ENCODE measurements at places on chromosomes 12 and 14.
A peak's percentile ranks its signal among the peaks of the same experiment; 100 is the strongest.

GRCh38 chr14:25006961-25007795 lies 42.8 kb downstream of the STXBP6 start:
- no peak for DNase-seq

GRCh38 chr12:92899386-92900001 lies 29.6 kb downstream of the EEA1 start:
- no peak for DNase-seq

GRCh38 chr12:9813821-9814798 lies 13.2 kb upstream of the KLRF1 start:
- DNase-seq: peak; percentile 96

- no peak for DNase-seq
Observed at GRCh38 chr14:68939181-68939892, 39.8 kb downstream of the ACTN1 start.

GRCh38 chr14:103712633-103713247 lies 2.5 kb downstream of the XRCC3 start:
- no peak for DNase-seq

DNA sequence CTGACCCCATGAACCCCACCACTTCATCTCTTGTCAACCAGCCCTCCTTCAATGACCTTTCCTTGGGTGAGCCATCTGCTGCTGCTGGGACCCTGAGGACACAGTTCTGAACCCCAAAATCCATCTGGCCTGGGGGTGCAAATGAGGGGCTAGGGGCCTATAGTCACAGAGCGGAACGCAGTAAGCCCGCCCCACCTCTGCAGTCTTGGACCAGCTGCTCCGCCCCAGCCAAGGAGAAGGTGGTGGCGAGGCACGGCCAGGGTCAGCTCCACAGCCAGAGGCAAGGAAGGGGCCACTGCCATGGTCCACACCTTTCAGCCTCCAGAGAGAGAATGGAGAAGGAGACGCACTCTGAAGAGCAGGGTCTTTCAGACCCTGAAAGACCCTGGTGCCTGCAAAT lies 5.1 kb downstream of the TMEM179 start:
- DNase-seq: no peak

- DNase-seq: no peak
Observed at GRCh38 chr12:108505129-108505528, 9.9 kb upstream of the FICD start.

DNA sequence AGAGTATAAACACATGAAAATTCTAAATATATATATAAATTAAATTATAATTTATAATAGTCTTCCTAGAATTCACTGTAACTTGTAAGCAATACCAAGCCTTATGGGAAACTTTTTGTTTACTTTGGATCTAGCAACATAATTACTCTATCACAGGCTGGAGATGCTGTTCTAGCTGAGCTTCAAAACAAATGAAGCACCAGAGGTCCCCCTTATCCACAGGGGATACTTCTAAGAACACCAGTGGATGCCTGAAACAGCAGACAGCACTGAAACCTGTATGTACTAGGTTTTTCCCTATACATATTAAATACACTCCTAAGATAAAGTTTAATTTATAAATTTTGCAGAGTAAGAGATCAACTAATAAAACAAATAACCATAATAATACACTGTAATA lies 96.6 kb downstream of the CDK17 start:
- DNase-seq: no peak

DNA sequence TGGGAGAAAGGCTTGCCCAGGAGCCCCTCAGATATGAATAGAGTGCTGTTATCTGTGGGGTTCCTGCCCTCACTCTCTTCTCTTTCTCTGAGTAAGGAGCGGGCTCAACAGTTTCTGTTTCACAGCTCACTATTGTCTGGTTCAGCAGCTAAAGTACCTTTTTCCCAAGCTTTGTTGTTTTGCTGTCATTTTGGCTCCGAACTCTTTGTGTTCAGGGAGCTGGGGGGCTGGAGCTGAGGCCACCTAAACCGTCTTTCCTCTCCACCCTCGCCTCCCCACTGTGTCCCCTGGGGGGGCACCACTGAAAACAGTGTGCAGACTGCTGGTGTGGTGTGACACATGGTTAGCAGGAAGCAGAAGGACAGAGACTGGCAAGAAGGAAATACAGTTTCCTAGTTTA lies 51.4 kb downstream of the FBXW8 start:
- DNase-seq: no peak

GRCh38 chr12:68097386-68097785 lies 62.2 kb downstream of the IFNG start:
- DNase-seq: no peak

DNA sequence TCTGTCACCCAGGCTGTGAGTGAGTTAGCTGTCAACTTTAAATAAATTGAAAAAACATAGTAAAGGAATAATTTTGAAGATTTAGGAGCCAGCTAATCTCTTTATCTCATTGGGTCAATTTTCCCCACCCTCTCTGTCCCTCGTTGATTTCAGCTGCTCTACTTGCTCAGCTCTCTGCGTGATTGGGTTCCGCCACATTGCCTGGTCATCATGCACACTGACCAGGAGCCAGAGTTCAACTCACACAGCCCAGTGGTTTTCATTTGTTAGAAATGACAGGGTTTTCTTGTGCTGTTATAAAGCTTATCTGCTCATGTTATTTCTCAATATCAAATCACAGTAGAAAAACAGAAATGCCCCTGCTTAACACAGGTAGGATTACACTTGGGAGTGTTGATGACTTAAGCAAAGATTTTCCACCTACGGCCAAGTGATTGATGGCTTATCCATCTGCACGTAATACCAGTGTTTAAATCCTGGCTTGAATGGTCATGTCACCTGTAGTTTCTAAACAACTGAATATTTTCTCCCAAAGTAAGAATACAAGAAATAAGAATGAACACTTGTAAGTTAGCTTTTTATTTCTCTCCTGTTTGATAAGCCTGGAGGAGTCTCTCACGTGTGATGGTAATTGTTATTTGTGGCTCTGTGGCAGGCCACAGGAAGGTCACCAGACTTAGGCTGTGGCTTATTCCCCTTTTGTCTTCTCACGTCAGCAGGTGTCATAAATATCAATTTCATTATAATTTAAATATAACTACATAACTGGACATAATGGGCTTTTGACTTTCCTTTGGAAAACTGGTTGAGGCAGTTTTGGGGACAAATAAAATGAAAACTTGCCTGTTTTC lies 367.2 kb upstream of the DDHD1 start:
- no peak for DNase-seq

- DNase-seq: peak; percentile 8
Observed at GRCh38 chr14:96059519-96060135, 20.5 kb downstream of the C14orf132 start.

- DNase-seq: no peak
Observed at GRCh38 chr12:66119870-66120241, 10.7 kb downstream of the LLPH start.

- no peak for DNase-seq
Observed at GRCh38 chr12:12715459-12716150, 1.6 kb upstream of the CDKN1B start.

GRCh38 chr12:81668475-81668874 lies 90.7 kb downstream of the PPFIA2 start:
- no peak for DNase-seq

DNA sequence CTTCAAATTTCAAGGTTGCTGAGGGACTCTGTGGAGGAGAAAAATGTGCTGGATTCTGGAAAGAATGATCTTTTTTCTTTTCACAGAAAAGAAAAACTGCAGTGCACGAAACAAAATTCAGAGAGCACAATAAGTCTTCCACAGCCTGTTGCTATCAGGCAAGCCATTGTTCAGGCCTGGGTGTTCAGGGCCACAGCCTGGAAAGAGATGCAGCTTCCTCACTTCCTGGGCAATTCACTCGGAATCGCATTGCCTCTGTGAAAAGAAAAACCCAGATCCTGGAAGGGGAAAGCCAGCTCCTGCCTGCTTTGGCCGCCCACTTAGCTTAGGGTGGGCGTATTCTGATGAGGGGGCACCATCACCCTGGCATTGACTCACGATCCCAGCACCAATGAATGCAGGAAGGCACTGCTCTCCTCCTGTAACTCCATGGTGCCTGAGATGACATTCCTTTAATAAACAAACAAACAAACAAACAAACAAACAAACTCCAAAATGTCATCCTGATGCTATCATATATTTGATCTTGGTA lies 863.9 kb downstream of the BCL11B start:
- no peak for DNase-seq

DNA sequence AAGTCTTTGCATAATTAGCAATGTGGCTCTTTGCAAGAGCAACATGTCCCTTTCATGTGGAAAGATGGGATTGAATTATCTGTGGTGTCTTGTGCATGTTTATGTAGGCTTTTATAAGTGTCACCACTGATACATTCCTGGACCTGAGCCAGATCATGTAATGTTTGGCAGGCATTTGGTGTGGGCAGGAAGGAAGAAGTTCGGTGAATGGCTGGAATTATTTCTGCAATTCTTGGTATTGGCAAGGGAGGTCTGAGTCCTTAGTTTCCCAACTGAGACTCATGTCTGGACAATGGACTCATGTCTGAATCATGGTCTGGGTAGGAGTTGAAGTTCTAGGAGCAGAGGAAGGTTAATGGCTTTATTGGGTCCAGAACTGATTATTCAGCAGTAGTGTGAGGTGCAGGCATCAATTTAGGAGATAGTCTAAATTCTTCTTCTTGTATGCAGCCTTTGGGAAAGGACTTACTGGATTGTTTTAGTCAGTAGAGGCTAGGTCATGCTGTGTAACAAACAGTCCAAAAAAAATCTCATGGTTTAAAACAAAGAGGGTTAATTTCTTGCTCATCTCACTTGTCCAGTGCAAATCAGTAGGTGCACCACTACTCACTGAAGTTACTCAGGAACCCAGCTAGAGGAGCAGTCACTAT lies 186.5 kb upstream of the LHX5 start:
- no peak for DNase-seq
